ENCODE measurements at places on chromosomes 16 and 17.

DNA sequence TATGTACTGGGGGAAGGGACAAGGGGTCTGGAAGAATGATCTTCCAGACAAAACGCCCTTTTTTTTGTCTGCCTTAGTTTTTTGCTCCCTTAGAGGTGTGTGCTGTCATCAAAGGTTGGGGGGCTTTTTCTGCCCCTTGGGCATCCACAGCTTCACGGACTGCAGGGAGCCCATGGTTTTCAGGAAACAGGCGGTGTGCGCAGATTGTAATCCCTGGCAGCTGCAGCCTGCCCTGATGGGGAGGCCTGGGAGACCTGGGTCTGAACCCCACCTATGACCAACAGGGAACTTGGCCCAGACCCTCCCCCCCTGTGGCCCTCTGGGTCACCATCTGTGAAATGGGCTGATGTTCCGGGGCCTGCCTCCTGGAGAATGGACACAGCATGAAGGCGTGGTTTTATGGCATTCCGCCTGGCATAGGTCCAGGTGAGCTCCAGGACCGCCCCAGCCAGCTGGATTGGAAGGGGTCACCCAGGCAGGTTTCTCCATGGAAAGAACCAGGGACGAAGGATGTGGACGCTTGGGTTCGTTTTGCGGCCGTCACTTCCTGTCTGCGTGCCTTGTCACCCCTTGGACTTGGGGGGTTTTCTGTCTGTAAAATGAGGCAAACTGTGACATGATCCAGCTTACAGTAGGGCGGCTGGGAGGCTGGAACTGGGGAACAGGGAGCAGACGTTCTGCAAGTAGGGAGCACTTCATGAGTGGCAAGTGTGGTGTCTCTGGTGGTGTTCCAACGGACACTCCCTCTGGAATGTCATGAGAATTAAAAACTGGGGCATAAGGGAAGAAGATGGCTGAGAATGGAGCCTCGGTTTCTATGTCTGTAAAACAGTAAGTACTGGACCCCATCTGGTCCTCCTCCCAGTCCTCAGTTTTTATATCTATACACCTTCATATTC lies 1.5 kb downstream of the CPNE2 start:
- DNase-seq: no peak
- peak overlapping the region; percentile 96 for H3K4me3 ChIP-seq
- peaks cover 21% of the 10 kb centered on the region for H3K4me1 ChIP-seq
- no peaks in the 10 kb centered on the region for H3K36me3 ChIP-seq
- H3K27me3 ChIP-seq: no peaks in the 10 kb centered on the region

GRCh38 chr17:10550014-10550413 lies 556 bp upstream of the MYH2 start:
- no peaks in the 10 kb centered on the region for H3K4me1 ChIP-seq
- no peak for DNase-seq
- H3K4me3 ChIP-seq: no peak overlapping the region
- H3K27me3 ChIP-seq: no peaks in the 10 kb centered on the region

GRCh38 chr17:69047368-69048263 lies 13.1 kb downstream of the ABCA9 start:
- peaks cover 6% of the 10 kb centered on the region for H3K4me1 ChIP-seq
- no peak overlapping the region for H3K27ac ChIP-seq
- H3K4me3 ChIP-seq: no peak overlapping the region

DNA sequence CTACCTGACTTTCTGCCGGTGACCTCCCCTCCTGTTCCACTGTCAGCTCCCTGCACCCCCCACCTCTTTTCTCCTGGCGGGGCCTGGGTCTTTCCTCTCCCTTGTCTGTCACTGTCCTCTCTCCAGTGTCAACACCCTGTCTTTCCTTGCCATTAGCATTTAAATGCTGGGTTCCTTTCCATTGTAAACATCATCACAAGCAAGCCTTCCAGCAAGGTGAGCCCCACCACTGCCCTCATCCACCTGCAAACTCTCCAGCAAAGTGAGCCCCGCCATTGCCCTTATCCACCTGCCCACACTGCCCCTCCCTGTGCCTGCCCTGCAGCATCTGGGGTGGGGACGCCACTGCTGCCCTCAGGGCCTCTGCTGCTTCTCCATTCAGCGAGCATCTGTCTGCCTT lies 195.0 kb downstream of the ENGASE start:
- no peaks in the 10 kb centered on the region for H3K36me3 ChIP-seq
- H3K4me3 ChIP-seq: no peak overlapping the region
- H3K27ac ChIP-seq: no peak overlapping the region
- H3K27me3 ChIP-seq: no peaks in the 10 kb centered on the region

- H3K36me3 ChIP-seq: no peaks in the 10 kb centered on the region
- H3K27ac ChIP-seq: no peak overlapping the region
- H3K4me3 ChIP-seq: no peak overlapping the region
- no peaks in the 10 kb centered on the region for H3K4me1 ChIP-seq
- no peaks in the 10 kb centered on the region for H3K27me3 ChIP-seq
Measured at GRCh38 chr17:10144456-10144855, 54.0 kb downstream of the GAS7 start.

DNA sequence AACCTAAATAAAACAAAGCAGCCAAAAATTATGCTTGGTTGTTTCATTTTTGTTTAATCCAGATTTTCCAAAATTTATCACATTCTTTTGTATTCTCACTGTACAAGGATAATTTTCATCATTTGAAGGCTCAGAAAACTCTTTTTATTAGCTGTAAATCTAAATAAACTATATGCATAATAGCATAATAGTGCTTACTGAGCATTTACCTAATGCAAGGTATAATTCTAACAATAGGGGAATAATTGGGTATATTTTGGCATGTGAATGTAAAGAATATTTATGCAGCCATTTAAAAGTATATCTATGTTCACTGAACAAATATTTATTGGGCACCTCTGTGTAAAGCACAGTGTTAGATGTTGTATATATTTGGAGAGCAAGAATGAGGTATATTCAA lies 17.0 kb downstream of the PALB2 start:
- H3K4me1 ChIP-seq: no peaks in the 10 kb centered on the region
- H3K27ac ChIP-seq: no peak overlapping the region
- H3K4me3 ChIP-seq: no peak overlapping the region
- H3K36me3 ChIP-seq: peaks cover 46% of the 10 kb centered on the region
- H3K27me3 ChIP-seq: no peaks in the 10 kb centered on the region
- no peak for DNase-seq

DNA sequence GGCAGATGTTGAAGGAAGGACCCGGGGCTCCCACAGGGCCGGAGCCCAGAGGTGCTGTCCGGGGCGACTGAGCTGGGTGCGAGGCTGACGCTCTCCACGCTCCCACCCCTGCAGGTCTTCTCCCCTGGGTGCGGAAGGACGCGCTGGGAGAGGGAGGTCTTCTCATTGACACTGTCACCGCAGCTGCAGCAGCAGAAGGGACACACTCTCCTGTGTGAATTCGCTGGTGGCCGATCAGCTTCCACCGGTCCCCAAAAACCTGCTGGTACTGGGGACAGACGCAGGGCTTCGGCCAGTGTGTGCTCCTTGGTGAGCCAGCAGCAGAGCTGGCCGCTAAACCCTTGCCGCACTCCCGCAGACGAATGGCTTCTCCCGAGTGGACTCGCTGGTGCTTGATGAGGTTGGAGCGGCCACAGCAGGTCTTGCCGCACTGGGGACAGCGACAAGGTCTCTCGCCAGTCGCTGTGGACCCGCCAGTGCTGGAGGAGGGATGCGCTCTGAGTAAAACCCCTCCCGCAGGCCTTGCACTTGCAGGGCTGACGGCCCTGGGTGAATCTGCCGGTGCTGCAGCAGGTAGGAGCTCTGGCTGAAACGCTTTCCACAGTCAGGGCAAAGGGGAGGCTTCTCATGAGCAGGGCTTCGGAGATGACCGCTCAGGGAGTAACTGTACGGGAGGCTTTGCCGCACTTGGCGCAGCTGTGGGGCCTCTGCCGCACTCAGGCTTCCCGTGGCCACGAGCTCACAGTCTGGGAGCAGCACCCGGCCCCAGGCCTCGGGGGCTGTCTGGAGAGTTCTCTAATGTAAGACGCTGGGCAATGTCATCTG lies 6.2 kb downstream of the ZNF843 start:
- no peak overlapping the region for H3K4me3 ChIP-seq
- H3K27ac ChIP-seq: no peak overlapping the region
- no peak for DNase-seq
- no peaks in the 10 kb centered on the region for H3K36me3 ChIP-seq

Data from thoracic aorta (tissue), 2 donors.